Stimulated activated CD8-positive, alpha-beta memory T cell treated with anti-CD3 and anti-CD28 coated beads, Interleukin-7, amount 100 ng/mL, for 48 hours (primary cell): ENCODE measurements at places on chromosomes 5 and 9.

GRCh38 chr5:58381566-58381965 lies 78.3 kb downstream of the PLK2 start:
- DNase-seq = no peak

GRCh38 chr5:128877476-128877875 lies 87.8 kb upstream of the SLC27A6 start:
- no peak for DNase-seq

DNA sequence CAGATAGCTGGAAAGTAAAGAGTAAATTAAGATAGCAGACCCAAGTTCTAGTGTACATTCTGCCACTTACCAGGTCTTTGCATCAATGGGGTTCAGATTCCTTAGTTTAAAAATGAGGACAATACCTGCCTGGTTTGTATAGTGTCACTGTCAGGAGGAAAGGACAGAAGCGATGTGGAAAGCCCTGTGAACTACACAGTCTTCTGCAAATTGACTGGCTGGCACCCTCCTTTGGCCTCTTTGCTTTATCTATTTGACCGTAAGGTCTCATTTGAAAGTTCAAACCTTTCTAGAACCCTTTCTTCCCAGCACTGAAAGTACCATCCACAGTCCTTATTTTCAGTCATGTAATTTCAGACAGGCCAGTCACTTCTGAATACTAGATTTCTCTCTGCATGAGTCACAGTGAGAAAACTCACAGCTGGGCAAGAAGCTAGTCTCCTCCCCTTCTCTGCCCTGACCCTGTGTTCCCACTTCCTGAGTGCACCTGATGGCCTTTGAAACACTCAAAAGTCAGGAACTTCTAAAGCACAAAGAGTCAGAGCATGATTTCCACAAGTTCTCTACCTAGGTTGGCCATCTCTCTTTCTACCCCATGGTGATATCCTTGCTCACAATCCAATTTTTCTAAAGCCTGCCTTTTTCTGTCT lies 91.3 kb upstream of the RASEF start:
- DNase-seq = no peak

- peak; percentile 18 for DNase-seq
Observed at GRCh38 chr9:22452415-22453010, 5.9 kb downstream of the DMRTA1 start.

GRCh38 chr5:175743676-175744210 lies 85.9 kb downstream of the HRH2 start:
- no peak for DNase-seq

DNA sequence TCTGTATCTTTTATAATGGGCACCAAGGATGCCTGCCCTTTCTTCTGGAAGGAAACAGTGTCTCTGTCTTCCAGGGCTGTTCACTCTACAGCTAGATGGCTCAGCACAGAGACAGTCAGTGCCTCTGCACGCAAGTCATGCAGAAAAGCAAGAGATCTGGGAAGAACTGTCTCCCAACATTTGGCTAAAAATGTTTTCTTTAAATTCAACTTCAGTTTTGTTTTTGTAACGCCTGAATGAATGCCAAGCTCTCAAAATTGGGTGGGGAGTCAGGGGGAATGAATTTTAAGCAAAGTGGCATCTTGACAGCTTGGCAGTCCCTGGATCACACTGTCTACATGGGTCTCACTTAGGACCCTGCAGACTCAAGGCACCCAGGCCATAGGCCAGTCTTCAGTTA lies 12.6 kb downstream of the OLFML2A start:
- DNase-seq = no peak

GRCh38 chr9:37295178-37295577 lies 127.3 kb upstream of the GRHPR start:
- no peak for DNase-seq

- DNase-seq = no peak
Observed at GRCh38 chr5:143340891-143341685, 62.4 kb downstream of the NR3C1 start.

DNA sequence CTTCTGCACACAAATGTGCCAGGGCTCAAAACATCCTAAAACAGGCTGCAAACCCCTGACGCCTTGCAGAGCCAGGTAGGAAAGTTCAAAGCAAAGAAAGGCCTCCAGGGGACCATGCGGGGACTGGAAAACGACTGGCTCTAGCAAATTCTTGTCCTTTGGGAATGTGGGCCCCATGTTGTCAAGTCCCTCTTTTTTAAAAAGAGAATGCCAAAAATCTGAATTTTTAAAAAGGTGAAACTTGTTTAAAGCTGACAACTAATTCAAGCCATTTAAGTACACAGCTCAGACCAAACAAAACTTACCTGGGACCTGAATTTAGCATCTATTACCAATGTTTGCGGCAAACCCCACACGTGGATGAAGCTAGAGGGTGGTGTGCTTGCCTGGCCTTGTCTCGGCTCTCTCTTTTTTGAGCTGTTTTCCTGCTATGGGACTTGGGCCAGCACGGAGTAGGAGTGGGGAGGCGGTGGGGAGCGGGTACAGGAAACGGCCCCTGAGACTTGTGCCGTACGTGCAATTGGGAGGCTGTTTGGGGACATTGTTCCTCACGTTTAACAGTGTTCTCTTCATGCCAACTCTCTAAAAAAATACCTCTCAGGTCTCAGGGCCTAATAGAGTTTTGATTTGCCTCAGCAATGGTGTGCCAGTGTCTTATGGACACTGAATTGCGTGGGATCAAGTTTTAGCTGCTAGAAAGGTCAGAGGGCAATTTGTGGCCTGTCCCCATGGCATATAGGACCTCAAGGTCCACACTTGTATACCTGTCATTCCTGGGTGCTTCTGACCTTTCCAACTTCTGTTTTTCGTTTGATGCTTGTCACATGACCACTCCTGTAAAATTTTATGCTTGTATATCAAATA lies 15.1 kb upstream of the PHF19 start:
- DNase-seq = no peak

GRCh38 chr9:135474915-135475314 lies 4.7 kb upstream of the PPP1R26 start:
- DNase-seq = no peak

DNA sequence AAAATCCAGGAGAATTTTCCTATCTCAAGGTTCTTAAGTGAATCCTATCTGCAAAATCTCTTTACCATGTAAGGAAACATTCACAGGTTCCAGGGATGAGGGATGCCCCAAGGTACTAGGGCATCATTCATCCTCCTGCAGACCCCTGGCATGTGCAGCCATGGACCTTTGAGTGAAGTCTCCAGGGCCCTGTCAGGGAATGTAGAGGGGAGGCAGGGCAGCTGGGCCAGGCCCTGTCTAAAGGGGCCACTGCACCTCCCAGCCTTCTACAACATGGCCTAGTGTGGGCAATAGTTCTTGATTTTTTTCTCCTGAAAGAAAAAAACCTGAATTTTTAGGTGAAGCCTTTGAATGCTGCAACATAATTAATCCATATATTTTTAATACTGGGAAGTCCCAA lies 63.3 kb downstream of the SEMA4D start:
- DNase-seq = no peak

- no peak for DNase-seq
Observed at GRCh38 chr9:21996438-21996837, 1.8 kb downstream of the CDKN2B-AS1 start.

DNA sequence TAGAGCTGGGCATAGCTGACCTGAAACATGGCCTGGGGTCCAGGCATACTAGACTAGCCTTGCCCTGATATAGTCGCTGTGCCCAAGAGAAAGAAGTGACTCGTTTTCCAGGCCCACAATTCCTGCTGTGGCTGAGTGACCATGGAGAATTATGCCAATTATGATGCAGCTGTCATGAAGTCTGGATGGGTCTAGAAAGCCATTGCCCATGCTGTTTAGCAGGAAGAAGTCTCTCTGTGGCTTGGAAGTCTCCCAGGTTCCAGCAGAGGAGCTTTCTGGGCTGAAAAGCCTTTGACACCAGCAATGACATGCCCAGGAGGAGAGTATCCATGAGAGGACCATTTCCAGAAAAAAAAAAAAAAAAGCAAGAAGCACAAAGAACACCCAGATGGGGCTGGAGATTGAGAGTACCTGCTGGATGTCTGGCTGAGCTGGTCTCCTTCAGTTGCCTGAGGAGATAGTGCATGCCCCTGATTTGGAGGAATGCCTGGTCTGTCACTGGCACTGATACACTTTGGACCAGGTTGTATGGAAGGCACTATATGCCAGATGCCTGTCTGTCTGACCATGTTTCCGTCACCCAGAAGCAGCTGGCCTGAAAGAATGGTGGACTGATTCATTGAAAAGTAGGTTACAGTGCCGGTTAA lies 128.0 kb upstream of the EPB41L4A start:
- no peak for DNase-seq

DNA sequence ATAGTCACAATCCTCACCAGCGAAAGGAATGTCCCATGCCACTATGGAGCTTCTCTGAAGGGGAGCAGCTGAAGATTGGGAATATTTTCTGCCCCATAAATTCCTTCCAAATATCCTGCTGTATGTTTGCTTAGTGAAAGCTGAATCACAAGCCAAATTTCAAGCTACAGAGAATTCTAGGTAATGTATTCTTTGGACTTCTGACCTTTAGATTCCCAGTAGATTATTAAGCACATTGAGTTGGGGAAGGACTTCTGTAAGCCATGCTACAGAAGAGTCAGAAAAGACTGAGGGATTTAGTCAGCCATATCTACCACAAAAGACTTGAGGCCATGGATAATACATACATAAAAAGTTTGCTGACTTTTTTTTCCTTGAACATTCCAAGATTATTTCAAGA lies 1342.0 kb upstream of the NUDT12 start:
- DNase-seq = no peak
